ENCODE measurements at places on chromosomes 13 and 19.
A peak's percentile ranks its signal among the peaks of the same experiment; 100 is the strongest.

DNA sequence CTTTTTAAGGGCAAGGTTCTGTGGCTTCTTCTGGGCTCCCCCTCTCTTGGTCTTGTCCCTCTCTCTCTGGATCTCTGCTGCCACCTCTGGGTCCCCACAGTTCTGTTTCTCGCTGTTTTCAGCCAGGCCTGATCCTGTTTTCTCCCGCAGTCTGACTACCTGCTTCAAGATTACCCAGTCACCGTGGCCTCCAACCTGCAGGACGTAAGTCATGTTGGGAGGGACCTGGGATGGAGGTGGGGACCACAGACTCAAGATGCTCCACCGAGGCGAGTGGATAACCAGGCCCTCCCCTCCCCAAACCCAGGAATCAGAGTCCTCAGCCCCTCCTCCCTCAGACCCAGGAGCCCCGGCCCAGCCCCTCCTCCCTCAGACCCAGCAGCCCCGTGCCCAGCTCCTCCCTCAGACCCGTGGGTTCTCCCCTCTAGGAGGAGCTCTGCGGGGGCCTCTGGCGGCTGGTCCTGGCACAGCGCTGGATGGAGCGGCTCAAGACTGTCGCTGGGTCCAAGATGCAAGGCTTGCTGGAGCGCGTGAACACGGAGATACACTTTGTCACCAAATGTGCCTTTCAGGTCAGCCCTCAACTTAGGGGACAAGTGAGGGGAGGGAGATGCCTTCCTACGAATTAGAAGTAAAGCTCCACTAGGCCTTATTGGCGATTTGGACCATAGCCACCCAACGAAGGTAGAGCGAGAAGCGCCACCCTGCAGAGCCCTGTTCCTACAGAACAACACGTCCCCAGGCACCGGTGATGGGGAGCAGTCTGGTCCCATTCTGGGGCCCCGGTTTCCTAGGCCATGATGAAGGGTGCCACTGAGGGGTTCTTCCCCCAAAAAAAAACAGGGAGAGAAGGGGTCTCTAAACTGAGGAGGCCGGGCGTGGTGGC is 2.2 kb downstream of the FLT3LG start:
- no peaks in the 10 kb centered on the region for H3K27me3 ChIP-seq
- H3K36me3 ChIP-seq, result peaks cover 10% of the 10 kb centered on the region
- peak overlapping the region; percentile 100 for H3K27ac ChIP-seq

DNA sequence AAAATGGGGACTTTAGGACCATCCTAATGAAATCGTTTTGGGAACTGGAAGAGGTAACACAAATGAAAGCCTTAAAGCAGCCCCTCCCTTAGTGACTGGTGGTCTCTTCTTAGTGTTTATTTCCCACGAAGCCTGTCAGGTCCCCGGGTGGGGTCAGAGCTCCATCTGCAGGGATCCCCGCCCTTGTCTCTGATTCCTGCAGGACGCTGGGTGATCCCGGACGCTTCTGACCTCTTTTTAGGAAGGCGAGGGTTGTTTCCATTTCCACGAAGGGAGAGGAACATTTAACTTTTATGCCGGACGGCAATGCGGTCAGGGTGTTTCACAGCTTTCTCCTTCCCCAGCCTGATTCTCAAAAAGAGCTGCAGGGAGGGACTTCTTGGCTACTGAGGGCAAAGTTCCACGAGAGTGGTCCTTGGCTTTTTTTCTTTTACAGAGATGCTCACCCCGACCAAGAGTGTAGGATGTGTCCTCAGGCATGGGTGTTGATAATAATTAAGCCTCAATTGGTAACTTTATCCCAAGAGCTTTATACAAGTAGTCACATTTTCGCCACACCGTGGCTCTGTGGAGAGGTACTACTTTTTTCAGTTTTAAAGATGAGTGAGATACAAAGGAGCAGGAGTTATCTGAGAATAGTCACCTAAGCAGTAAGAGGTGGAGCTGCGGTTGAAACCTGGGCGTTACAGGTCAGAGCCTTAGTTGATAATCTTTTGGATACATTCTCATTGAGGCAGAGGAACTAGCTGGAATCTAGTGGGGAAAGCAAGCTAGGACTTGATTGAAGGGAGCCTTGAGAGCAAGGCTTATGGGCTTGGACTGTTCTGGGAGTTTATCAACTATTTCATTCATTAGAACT is 813 bp downstream of the ZNF284 start:
- peaks cover 19% of the 10 kb centered on the region for H3K36me3 ChIP-seq
- peak overlapping the region; percentile 92 for H3K4me3 ChIP-seq
- no peak for DNase-seq

GRCh38 chr19:8352134-8352827 is 9.2 kb upstream of the KANK3 start:
- no peak overlapping the region for H3K27ac ChIP-seq
- H3K4me1 ChIP-seq, result peaks cover 3% of the 10 kb centered on the region
- DNase-seq, result no peak
- H3K4me3 ChIP-seq, result no peak overlapping the region

- peak; percentile 19 for DNase-seq
- no peaks in the 10 kb centered on the region for H3K36me3 ChIP-seq
- H3K4me1 ChIP-seq, result peaks cover 23% of the 10 kb centered on the region
- peak overlapping the region; percentile 79 for H3K27ac ChIP-seq
- no peaks in the 10 kb centered on the region for H3K27me3 ChIP-seq
Measured at GRCh38 chr19:13181747-13182388, 31.7 kb downstream of the IER2 start.

DNA sequence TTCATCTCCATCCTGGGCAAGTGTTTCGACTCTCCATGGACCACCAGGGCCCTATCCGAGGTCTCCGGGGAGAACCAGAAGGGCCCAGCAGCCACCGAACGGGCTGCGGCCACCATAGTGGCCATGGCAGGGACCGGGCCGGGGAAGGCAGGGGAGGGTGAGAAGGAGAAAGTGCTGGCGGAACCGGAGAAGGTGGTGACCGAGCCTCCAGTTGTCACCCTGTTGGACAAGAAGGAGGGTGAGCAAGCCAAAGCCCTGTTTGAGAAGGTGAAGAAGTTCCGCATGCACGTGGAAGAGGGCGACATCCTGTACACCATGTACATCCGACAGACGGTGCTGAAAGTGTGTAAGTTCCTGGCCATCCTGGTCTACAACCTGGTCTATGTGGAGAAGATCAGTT is 4.7 kb upstream of the MAP2K7 start:
- no peak for DNase-seq
- no peak overlapping the region for H3K27ac ChIP-seq
- H3K4me1 ChIP-seq, result peaks cover 15% of the 10 kb centered on the region
- peaks cover 18% of the 10 kb centered on the region for H3K27me3 ChIP-seq
- no peaks in the 10 kb centered on the region for H3K36me3 ChIP-seq
- no peak overlapping the region for H3K4me3 ChIP-seq

DNA sequence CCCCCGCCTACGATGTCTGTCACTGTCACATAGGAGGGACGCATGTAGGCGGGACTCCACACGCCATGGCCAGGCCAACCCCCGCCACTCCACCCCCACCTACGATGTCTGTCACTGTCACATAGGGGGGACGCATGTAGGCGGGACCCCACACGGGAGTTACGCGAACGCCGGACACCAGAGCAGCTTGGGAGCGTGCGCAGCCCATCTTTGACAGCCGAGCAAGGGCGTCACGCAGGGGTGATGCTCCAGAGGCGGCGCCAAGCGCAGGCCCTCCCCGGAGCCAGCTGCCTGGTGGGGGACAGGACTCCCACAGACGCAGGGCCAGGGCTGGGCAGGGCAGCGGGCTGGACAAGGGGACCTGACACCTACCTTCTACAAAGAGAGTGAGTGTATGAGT is 20.0 kb downstream of the ZNF787 start:
- no peak overlapping the region for H3K27ac ChIP-seq
- no peak overlapping the region for H3K4me3 ChIP-seq
- no peaks in the 10 kb centered on the region for H3K27me3 ChIP-seq
- DNase-seq, result no peak
